ENCODE measurements at places on chromosomes 6 and 20.
A peak's percentile ranks its signal among the peaks of the same experiment; 100 is the strongest.

GRCh38 chr20:17614176-17614811, 44.4 kb downstream of the DSTN start:
- DNase-seq: no peak

DNA sequence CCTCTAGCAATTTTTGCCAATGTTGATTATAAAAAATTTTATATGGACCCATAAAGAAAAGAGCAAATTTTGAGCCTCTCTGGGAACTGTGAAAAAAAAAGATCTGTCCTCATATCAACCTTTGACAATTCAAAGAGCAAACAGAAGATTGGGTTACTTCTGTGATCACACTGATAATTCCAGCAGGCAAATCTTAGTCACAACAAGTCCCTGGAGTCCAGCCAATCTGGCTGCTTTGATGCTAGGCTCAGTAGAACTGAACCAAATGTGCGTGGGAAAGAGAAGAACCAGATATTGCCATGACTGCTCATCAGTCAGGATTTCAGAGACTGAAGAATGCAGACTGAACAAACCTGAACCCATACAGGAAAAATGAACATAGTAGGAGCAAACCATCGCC, 438.4 kb upstream of the FLRT3 start:
- DNase-seq: no peak

GRCh38 chr20:2332711-2333110, 36.9 kb downstream of the TGM3 start:
- DNase-seq: no peak

- no peak for DNase-seq
Observed at GRCh38 chr20:24916412-24916811, 32.7 kb upstream of the CST7 start.

DNA sequence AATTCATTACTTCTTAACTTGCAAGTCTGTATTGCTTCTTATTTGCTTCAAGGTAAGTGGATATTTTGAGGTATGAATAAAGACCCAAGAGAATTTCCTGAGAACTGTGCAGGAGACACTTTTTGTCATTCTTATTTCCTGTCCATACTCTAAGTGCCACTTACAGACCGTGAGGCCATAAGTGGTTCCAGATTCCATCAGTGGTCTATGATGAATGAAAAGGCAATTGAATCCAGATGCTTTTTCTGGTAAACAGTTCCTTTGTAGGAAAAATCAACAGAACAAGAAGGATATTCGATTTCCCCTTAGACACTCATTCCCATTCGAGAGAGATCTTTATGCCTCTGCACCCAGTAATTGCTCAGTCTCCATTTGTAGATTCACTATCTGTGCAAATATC, 58.3 kb upstream of the PDE10A start:
- no peak for DNase-seq

- DNase-seq: no peak
Observed at GRCh38 chr6:119052292-119052889, 26.1 kb downstream of the FAM184A start.

DNA sequence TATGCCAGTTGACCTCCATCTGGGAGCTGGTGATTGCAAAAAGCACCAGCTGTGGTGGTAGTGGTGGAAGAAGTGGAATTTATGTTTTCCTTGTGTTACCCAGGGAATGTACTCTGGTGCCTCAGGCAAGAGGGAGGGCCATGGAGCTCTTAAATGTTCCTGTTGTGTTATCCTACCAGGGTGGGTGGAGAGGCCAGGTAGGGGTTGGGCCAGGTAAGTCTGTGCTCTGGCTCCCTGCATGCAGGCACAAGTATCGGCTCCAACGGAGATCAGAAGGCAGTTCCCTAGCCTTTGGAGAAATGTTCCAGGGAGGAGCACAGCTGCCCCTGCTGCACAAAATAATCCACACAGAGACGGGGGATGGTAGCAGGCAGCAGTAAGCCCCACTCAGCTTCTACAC, 419.3 kb upstream of the EYS start:
- no peak for DNase-seq

- DNase-seq: no peak
Observed at GRCh38 chr6:150145427-150145826, 2.6 kb downstream of the PPP1R14C start.

DNA sequence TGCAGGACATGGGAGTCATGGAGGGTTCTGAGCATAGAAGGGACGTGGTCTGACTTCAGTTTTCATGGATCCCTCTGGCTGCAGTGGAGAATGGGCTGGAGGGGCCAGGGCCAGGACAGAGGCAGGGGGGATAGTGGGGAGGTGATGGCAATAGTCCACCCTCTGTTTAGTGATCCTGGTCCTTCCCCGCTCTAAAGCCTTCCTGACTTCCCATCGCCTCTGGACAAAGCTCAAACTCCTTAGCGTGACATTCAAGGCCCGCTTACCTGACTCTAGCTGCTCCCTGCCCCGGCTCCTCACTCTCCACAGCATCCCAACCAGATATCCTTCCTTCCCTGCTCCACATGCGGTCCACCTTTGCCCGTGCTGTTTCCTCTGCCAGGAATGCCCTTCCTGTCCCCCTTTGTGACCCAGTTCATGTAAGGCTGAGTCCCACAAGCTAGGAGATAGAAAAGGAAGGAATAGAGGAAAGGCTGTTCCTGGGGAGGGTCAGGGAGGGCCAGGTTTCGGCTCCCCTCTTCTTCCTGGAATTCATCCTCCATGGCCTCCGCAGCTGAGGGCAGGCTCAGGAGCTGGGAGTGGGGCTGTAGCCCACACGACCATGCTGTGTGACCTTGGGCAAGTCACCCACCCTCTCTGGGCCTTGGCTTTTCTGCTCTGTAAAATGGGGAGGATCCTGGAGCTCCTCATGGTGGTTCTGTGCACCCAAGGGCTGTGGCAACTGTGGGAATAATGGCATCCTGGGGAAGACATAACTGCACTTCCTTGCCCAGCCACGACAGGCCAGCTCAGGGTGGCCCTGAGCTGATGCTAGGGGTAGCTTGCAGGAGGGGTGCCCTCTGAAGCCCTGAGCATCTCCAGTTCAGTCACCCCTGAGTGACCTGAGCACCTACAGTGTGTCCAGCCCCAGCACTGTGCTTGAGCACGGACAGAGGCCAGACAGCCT, 116.1 kb downstream of the CEBPB start:
- DNase-seq: no peak

DNA sequence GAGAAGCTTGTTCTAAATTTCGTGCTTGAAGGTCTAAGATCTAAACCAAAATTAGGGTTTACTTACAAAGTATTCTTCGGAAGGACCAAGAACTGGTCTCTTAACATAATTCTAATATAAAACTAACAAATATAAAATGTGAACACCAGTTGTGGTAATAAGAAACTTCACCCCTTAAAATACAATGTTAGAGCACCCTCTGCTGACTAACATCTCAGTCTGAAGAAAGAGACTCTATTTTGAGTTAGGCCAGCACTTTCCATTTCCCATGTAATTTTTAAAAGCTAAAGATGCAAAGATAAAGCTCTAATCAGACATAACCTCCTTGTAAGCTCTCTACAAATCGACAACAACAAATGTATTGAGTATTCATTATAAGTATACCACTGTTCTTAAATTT, 24.6 kb downstream of the ATG5 start:
- no peak for DNase-seq

DNA sequence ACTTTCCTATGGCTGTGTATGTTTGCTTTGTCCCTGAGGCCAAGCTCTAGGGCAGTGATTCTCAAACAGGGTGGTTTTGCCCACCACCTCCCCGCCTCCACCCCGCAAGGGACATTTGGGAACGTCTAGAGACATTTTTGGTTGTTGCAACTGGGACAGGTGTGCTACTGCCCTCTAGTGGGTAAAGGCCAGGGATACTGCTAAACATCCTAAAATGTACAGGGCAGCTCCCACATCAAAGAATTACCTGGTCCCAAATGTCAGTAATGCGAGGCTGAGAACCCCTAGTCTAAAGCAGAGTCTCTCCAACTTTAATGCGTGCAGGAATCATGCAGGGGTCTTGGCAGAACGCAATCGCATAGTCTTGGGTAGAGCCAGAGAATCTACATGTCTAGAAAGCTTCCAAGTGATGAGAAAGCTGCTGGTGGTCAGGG, 5.1 kb downstream of the KCNS1 start:
- DNase-seq: peak; percentile 66

GRCh38 chr6:63997734-63998133, 362.1 kb downstream of the PHF3 start:
- DNase-seq: no peak

- no peak for DNase-seq
Observed at GRCh38 chr6:136897071-136897470, 25.0 kb upstream of the SLC35D3 start.

DNA sequence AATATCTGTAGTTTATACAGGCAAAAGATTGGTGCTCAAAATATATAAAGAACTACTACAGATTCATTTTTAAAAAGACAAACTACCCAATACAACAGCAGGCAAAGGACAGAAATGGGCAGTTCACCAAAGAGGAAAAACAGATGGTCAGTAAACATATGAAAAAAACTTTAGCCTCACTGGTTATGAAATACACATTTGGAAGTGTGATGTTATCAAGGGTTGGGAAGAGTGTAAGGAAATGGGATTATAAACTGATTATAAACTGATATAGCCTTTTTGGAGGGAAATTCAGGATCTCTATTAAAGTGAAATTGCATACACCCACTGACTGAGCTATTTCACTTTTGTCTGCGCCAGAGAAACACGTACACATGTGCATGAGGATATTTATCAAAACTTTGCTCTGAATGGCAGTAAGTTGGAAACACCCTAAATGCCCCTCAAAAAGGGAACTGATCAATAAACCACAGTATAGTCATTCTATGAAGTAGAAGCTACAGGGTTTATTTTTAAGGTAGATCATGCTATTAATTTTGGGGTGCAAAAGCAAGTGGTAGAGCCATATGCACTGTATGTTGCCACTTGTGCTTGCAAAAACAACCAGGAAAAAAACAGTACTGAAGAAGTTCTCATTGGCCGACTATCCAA, 32.2 kb upstream of the ARFGEF2 start:
- no peak for DNase-seq

- no peak for DNase-seq
Observed at GRCh38 chr6:1522779-1523178, 86.9 kb upstream of the FOXC1 start.

DNA sequence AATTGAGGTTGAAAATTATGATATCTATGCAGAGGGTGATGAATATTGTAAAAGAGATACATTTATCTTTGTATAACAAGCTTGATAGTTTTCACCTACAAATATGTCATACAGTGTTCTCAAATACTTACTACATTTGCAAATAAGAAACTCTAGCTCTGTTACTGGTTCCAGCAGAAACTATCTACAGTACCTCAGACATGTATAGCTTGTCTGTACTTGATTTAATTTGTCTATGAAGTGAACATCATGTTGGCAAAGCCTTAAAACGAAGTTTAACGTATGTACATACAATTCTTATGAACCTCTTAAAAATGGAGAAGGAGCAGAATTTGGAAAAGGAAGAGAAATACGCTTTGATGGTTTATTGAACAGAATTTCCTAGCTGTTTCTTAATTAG, 201.4 kb upstream of the MARCKS start:
- no peak for DNase-seq

DNA sequence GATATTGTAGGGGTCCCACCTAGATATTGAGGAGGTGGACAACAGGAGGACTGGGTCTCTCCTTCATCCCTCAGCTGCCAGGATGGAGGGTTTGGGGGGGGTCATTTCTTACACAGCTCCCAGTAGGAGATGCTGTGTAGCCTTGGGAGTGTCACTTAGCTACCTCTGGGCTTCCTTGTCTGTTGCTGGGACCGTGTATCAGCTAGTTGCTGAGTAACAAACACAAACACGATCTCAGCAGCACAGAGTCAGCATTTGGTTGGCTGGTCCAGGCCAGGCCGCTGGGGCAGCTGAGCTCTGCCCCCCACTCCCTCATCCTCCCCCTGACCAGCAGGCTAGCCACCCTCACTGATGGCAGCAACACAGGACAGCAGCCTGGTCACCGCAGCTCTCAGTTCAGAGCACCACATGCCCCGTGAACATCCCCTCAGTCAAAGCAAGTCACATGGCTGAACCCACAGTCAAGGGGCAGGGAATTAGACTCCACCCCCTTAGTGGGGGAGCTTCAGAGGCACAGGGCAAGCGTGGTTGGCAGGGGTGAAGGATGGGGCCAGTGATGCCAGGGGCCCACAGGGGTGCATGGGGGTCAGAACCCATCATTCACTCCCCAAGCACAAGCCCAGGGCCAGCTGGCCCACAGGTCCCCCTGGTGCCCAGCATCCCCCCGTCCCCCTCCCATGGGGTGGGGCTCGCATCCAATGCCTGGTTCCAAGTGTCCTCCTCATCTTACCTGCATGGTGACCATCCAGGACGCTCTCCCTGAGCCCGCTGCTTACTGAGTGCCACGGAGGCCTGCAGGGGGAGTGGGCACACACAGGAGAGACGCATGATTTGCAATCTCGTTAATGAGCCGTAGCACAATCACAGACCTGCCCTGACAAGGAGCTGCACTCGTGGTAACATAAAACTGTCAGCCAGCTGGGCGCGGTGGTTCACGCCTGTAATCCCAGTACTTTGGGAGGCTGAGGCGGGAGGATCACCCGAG, 112.4 kb downstream of the TAF4 start:
- no peak for DNase-seq

DNA sequence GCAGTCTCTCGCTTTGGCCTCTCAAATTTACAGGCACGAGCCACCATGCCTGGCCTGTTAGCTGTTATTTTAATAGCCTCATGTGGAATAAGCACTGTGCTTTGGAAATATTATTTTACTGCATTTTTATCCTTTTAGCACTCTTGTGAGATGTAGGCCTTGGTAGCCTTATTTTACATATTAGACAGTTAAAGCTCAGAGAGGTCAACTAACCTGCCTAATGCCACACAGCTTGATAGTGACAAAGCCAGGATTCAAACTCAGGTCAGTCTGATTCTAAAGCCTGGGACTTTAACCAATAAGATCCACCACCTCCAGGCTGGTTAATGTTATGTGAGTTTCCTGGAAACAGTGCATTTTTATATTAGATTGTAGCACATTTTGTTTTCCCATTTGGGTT, 9.5 kb downstream of the TNFAIP3 start:
- DNase-seq: no peak

DNA sequence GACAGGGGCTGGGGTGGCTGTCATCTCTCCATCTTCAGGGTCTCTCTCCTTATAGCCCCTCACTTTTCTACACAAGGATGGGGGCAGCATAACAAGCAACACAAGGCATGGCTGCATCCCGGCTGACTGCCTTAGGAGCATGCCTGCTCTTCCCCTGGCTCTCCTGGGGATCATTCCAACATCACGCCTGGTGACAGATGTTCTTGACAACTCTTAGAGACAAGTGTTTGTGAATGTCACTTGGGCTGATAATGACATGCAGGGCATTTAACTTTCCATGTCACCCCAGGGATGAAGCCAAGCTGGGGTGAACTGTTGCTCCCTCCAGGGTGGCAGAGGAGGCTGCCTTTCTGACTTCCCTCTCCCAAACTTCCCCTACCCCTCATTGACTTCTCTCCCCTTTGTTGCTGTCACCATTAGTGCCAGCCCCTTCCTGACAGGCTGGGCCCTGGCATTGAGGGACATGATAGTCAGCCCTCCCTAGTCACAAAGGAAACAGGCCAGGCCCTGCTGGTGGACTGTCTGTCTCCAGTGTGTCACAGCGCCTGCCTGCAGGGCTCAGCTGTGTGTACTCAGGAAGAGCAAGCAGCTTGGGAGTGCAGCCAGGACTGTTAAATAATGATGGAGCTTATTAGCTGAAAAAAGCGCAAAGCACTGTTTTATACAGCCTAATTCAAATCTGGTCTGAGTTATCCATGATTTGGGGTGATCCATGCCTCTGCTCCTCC, 161.8 kb downstream of the LRFN2 start:
- DNase-seq: no peak

GRCh38 chr6:41519745-41520699, 26.2 kb upstream of the FOXP4 start:
- no peak for DNase-seq

GRCh38 chr20:1364106-1364505, 28.7 kb downstream of the FKBP1A start:
- DNase-seq: no peak

Measured in activated naive CD8-positive, alpha-beta T cell treated with anti-CD3 and anti-CD28 coated beads, Interleukin-2, amount 50 U/mL, for 24 hours (primary cell).